ENCODE measurements at places on chromosomes 16 and 17. TPM values are rescaled to one million over a fixed set of nuclear protein-coding genes. Genes with fewer than 3 reads are reported as not detected.

- H3K4me1 ChIP-seq, result peaks cover 11% of the 10 kb centered on the region
- no peaks in the 10 kb centered on the region for H3K27me3 ChIP-seq
- DNase-seq, result peak; percentile 57
- H3K4me3 ChIP-seq, result no peak overlapping the region
- H3K36me3 ChIP-seq, result peaks cover 25% of the 10 kb centered on the region
Observed at GRCh38 chr17:5011928-5012327, 14.2 kb downstream of the KIF1C start.

DNA sequence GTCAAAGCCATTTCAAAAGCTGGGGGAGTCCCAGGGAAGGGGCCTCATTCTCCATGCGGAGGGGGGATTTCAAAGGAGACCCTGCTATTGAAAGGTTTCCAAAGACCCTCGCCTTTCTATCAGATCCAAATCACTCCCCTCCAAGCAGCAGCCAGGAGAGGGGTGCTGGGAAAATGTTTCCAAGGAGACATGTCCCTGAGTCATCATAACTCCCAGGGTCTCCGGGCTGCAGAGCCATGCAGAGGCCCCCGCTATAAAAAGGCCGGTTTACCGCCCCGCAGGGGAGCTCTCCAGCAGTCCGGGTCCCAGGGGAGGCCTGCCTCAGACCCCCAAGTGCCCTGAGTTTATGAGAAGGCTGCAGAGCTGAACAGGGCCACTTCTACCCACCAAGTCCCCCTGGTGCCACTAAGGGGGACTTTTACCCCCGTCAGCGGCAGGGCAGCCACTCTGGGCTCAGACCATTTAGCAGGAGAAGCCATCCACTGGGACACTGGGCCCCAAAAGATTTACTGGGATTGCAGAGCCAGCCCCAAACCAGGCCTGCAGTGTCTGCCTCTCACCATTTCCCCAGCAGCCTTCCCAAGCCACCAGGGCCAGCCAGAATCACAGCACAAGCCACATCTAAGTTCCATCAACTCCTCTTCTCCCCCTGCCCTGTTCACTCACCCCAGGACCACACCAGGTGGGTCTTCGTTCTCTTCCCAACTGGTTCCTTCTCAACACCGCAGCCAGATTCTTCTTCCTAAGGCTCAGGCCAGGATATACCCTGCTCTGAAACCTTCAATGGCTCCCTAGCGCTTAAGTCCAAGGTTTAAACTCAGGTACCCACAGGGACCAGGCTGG is 234.4 kb downstream of the ZNF423 start:
- H3K27ac ChIP-seq, result no peak overlapping the region
- no peak for DNase-seq
- no peaks in the 10 kb centered on the region for H3K36me3 ChIP-seq
- H3K4me1 ChIP-seq, result no peaks in the 10 kb centered on the region
- H3K27me3 ChIP-seq, result no peaks in the 10 kb centered on the region
- no peak overlapping the region for H3K4me3 ChIP-seq

DNA sequence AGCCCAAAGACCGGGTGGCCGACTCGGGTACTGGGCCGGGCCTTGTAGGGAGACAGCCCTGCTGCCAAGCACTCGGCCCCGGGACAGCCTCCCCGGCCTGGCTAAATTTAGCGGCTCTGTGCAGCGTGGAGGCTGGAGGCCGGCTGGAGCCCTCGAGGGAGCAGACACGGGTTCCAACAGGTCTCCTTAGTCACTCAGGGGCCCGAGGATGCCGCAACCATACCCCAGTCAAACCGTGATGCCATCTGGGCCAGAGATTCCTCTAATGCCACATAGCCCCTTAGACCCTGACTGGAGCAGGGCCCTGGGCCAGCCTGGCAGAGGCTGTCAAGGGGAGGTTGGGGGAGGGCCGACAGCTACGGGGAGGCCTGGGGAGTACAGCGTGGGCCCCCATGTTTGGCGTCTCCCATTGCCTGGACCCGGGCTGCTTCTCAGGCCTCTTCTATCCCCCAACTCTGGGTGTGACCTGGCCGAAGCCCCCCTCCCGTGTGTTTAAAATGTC is 2.9 kb upstream of the P2RX1 start:
- H3K27ac ChIP-seq, result no peak overlapping the region
- H3K27me3 ChIP-seq, result no peaks in the 10 kb centered on the region
- H3K4me1 ChIP-seq, result peaks cover 33% of the 10 kb centered on the region
- no peaks in the 10 kb centered on the region for H3K36me3 ChIP-seq
- DNase-seq, result no peak

- no peak for DNase-seq
- H3K27me3 ChIP-seq, result no peaks in the 10 kb centered on the region
- H3K4me1 ChIP-seq, result no peaks in the 10 kb centered on the region
- H3K36me3 ChIP-seq, result no peaks in the 10 kb centered on the region
Observed at GRCh38 chr16:64657316-64658011, 464.4 kb downstream of the CDH11 start.

- peaks cover 49% of the 10 kb centered on the region for H3K4me1 ChIP-seq
- peaks cover 21% of the 10 kb centered on the region for H3K36me3 ChIP-seq
- DNase-seq, result peak; percentile 94
- H3K27me3 ChIP-seq, result no peaks in the 10 kb centered on the region
Observed at GRCh38 chr16:57591086-57591869, 37.2 kb upstream of the ADGRG1 start.

DNA sequence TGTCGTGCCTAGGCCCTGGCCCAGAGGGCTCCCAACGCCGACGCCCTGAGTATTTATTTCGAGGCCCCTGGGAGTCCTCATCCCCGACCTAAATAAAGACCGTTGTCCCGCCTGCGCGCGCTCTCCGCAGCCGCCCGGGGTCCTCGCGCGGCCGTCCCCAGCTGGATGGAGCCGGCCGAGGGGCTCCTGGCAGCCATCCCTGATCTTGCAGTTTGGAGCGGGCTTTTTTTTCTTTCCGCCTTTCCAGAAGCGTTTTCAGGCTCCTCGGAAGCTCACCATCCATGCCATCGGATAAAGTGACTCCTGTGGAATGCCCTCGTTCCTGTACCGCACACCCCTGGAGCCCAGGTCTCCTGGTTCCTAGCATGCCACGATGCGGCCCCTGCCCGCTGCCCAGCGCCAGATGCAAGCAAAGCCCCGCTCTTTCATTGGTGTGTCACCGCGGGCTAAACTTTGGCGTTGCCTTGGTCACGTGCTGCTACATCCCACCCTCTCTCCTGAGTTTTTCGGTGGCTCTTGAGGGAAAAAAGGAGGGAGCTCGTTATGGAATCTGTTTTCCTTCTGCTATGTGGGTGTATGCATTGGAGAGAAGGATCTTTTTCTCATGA is 716 bp downstream of the TMEM94 start:
- H3K27ac ChIP-seq, result peak overlapping the region; percentile 85
- peaks cover 27% of the 10 kb centered on the region for H3K4me1 ChIP-seq
- H3K4me3 ChIP-seq, result peak overlapping the region; percentile 89
- no peaks in the 10 kb centered on the region for H3K27me3 ChIP-seq
- DNase-seq, result peak; percentile 26

DNA sequence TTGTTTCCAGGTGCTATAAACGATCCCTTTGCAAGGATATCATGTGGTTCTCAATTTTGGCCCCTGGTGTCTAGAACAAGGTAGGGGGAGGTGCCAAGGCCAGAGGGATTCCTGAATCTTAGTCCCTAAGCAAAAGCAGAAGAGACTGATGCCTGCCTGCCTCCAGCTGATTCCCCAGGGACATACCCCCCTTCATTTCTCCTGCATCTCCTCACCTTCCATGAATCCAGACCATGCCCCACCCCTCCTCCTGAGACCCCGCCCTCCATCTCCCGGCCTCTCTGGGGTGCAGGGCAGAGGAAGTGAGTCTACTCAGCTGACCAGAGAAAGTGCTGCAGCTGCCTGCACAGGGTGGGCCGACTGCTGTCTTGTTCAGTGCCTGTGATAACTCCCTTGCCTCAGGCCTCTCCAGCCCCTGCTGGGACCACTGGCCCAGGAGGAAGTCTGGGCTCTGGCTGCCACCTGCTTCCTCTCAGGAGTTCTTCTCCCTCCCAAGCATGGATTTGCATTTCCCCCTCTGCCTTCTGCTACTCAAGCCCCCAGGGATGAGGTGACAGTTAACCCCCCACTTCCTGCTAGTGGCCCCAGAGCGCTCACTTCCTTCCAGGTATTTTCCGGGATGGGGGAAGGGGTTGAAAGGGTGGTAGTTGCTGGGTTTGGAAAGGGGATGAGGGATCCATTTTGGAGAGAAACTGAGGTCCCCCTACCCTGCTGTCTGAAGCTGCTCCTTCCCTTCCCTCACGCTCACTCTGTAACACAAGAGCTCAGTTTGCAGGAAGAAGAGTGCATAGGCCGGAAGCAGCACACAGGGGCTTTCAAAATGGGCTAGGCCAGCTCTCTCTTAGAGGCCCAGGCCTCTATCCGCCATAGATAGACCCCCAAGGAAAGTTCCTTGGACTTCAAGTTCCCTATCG is 10.5 kb upstream of the TSPOAP1 start:
- H3K27ac ChIP-seq, result peak overlapping the region; percentile 96
- peak; percentile 90 for DNase-seq
- peaks cover 6% of the 10 kb centered on the region for H3K4me1 ChIP-seq
- peaks cover 81% of the 10 kb centered on the region for H3K36me3 ChIP-seq
- H3K4me3 ChIP-seq, result peak overlapping the region; percentile 81

GRCh38 chr17:5381542-5381941 is 37.9 kb downstream of the NUP88 start:
- no peaks in the 10 kb centered on the region for H3K27me3 ChIP-seq
- H3K36me3 ChIP-seq, result peaks cover 58% of the 10 kb centered on the region
- no peak for DNase-seq
- H3K4me1 ChIP-seq, result peaks cover 4% of the 10 kb centered on the region

- H3K27ac ChIP-seq, result no peak overlapping the region
- no peak for DNase-seq
- peaks cover 10% of the 10 kb centered on the region for H3K36me3 ChIP-seq
Observed at GRCh38 chr17:62987136-62987535, 21.1 kb downstream of the TANC2 start.

DNA sequence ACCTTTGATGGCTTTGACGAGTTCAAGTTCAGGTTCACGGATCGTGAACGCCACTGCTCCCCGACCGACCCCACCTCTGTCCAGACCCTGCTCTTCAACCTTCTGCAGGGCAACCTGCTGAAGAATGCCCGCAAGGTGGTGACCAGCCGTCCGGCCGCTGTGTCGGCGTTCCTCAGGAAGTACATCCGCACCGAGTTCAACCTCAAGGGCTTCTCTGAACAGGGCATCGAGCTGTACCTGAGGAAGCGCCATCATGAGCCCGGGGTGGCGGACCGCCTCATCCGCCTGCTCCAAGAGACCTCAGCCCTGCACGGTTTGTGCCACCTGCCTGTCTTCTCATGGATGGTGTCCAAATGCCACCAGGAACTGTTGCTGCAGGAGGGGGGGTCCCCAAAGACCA is 17.6 kb downstream of the NOD2 start:
- no peak overlapping the region for H3K27ac ChIP-seq
- H3K4me1 ChIP-seq, result peaks cover 35% of the 10 kb centered on the region
- H3K36me3 ChIP-seq, result peaks cover 3% of the 10 kb centered on the region
- H3K4me3 ChIP-seq, result no peak overlapping the region
- no peaks in the 10 kb centered on the region for H3K27me3 ChIP-seq

- no peaks in the 10 kb centered on the region for H3K4me1 ChIP-seq
- no peak overlapping the region for H3K27ac ChIP-seq
- H3K27me3 ChIP-seq, result no peaks in the 10 kb centered on the region
- H3K4me3 ChIP-seq, result no peak overlapping the region
- DNase-seq, result no peak
- no peaks in the 10 kb centered on the region for H3K36me3 ChIP-seq
Observed at GRCh38 chr16:52086901-52087300, 460.0 kb downstream of the TOX3 start.

Gene C16orf74
- total RNA-seq, result 1.1 TPM

Gene ARHGAP27
- total RNA-seq, result 37.8 TPM

Gene ABCA10
- not detected for total RNA-seq

Gene C16orf89
- not detected for total RNA-seq
